Mesenteric fat pad (tissue), 1 donor: ENCODE measurements at places on chromosomes 12 and 14. TPM values are rescaled to one million over a fixed set of nuclear protein-coding genes. Genes with fewer than 3 reads are reported as not detected.

- no peak for DNase-seq
Observed at GRCh38 chr12:21413369-21414277, 23.8 kb upstream of the PYROXD1 start.

- DNase-seq = no peak
Observed at GRCh38 chr12:70449074-70449752, 83.1 kb downstream of the KCNMB4 start.

The IL26 gene
- total RNA-seq = not detected

The MCRS1 gene
- total RNA-seq = 35.1 TPM

The CCDC184 gene
- 0.35 TPM for total RNA-seq

DNA sequence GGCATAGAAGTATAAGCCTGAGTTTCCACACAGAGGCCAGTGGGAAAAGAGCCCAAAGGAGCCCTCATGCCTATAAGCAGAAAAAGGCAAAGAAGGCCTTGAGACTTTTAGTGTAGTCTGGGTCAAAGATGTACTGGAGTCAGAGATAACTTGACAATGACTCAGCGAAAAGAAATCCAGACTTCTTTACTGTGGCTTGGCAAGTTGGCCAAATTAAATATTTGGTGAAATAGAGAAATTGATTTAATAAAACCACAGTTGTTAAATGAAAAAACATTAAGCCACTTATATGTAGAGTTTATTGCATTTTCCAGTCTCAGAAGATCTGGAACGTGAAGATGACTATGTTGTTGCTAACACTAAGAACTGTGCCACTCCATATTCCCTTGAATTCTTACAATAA, 105.1 kb downstream of the TMTC3 start:
- DNase-seq = no peak

The LRIG3 gene
- total RNA-seq = 17.6 TPM

- no peak for DNase-seq
Observed at GRCh38 chr12:80178846-80179245, 79.5 kb downstream of the OTOGL start.

DNA sequence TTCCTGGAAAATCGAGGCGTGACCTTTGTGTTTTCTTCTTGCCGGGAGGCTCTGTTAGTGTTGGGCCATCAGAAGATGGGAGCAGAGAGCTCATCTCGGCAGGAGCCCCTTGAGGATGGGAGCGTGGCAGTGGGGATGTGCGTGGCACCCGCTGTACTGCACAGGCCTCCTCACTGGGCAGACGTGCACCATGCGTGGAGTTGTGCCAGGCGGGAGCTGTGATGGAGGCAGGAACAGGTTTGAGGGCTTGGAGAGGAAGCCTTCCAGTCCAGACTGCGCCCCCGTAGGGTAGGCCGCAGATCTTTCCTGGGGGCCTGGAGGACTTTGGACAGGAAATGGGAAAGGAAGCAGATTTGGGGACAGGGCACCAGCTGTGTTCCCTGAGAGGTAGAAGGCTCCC, 197.5 kb downstream of the TSPAN9 start:
- no peak for DNase-seq

The BDKRB2 gene
- 11.4 TPM for total RNA-seq

The SYT1 gene
- total RNA-seq = 0.87 TPM
